ENCODE measurements at places on chromosomes 5 and 9.
A peak's percentile ranks its signal among the peaks of the same experiment; 100 is the strongest.

GRCh38 chr5:94374336-94374735 is 244.1 kb downstream of the KIAA0825 start:
- no peak for DNase-seq

GRCh38 chr9:88923653-88924288 is 67.5 kb upstream of the S1PR3 start:
- no peak for DNase-seq

DNA sequence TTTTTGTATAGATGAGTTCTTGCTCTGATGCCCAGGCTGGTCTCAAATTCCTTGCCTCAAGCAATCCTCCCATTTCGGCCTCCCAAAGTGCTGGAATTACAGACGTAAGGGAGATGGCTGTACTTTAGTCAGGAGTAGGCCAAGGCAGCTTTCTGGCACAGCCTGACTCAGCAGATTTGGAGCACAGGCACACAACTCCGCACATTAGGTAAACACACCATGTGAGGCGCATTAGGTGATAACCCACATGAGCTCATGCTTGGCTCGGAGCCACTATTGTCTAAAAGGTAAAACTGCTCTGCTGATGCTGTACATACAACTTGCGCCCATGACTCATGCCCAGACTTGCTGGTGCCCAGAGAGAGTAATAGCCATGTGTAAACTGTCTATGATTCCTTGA is 1157.9 kb downstream of the TAF11L14 start:
- DNase-seq = peak; percentile 35

DNA sequence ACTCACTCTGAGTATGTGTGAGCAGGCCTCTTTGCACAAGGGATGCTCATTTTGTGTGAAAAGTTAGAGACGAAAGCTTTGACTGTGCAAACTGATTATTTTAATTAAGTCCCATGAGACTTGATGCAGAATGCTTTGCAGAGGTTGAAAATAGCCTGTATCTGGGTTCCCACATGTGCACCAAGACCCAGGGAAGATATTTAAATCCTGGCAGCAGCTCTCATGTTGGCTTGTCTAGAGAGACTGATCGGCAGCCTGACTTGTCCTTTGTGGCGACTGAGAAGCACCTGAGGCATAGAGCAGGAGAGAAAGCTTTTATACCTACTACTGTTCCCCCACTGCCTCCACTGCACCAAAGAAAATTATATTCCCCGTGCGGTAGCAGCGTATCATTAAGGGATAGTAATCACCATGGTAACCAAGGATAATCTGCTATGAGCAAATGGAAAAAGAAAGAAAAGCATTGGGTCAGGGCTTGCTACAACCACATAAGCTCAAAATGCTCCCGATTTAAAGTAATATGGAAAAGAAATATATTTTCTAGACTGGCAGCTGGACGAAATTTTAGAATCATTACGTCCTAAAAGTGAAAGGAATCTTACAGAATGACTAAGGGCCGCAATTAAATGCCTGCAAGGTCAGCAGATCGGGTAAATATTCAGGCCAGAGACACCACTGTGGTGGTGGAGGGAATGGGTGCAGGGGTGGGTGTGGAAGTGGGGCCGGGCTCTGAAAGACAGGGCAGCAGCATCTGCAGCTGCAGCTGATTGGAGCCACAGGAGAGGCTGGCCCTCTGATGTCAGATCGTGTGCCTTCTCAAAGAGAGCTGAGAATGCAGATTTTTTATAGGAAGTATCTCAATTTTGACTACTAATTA is 135.3 kb upstream of the EPB41L4A start:
- DNase-seq = no peak

- no peak for DNase-seq
These were observed 22.4 kb downstream of the GNAQ start for GRCh38 chr9:78009186-78009585.

DNA sequence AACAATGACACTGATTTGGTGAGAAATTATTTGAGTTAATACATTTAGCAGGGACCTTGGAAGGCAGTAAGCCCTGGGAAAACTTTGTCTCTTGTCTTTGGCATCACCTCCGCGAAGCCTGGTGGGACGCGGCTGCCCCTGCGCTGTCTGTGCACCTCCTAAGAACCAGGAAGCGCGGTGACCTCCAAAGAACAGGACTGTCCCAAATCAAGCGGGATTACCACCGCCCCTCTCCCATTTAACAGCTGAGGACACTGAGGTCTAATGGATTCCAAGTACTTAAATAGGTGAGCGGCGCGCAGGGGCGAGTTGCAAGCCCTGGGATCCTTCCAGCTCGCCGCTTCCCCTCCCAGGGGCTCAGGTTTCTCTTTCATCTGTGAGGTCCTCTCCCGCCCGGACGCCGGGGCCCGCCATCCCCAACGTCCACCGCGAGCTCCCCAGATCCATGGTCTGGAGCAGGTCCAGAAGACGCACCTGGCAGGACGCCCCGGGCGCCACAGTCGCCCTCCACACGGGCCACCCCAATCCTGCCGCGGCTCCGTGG is 432 bp downstream of the STARD4 start:
- no peak for DNase-seq

DNA sequence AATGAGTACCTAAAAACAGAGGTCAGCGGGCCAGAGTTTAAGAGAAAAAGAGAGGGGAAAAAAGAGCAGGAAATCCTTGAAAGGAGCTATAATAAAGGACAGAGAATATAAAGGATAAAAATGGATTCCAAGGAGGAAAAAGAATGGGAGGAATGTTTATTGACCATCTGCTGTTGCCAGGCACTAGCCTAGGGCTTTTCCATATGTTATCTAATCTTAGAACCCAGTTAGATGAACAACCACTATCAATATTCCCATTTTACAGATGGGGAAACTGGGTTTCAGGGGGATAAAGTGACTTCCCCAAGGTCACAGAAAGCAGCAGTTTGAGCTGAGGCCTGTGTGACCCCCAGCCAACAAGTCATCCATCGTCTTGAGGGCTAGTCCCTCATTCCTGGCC is 232.5 kb downstream of the NR3C1 start:
- DNase-seq = no peak

DNA sequence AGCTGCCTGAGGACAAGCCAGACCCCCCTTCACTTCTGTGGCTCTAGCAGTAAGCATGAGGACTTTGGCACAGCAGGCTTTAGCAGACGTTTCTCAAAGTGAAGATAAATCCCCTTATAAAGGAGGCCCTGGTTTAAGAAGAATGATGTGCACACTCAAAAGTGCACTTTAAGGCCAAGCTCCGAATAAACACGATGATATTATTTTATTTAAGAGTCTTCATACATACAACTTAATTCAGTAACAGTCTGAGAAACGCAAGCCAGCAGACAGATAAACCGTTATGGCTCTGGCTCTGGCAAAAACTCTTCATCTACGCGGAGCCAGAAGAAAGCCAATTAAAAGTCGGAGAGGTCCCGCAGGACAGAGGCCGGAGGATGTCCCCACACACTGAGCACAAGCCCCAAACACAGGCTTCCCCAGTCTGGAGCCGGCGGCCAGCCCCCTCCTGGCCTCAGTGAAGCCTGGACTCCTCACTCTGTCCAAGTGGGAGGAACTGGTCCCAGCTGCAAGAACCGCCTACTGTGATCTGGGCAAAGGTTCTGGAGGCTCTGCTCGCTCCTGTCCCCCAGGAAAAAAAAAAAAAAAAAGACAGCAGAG is 44.6 kb downstream of the ADAMTS2 start:
- DNase-seq = no peak

GRCh38 chr5:36152324-36153297 is 700 bp downstream of the SKP2 start:
- DNase-seq = peak; percentile 46

DNA sequence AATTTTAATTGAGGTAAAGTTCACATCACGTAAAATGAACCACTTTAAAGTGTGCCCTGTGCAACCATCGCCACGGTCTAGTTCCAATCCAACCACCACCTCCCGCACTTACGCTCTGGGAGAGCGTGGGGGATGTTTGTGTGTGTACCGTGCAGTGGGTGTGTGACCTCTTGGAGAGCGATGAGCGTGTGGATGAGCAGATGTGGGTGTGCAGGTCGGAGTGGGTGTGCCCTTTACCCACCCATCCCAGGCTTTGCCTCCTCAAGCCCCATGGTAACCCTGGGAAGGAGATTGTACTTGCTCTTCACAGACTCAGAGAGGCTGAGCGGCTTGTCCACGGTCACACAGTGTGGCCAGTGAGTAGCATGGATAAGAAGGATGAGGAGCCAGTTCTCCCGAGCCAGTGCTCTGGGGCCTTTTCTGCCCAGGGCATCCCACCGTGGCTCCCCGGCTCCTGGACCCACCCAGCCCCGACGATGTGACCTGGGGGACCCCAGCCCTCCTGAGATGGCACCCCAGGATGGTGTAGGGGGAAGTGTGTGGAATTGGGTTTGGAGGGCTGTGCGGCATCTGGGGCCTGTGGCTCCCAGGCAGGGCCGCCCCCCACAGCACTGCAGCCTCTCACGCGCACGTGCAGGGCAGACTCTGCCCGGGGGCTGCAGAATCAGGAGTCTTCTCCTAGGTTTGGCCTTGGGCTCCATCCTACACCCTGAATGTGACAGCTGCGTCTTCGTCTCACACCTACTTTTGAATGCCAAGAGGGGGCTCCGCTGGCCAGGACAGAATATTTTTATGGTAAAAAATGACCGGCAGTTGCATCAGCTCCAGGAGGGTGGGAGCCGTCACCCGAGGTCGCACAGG is 13.6 kb downstream of the LHX3 start:
- peak; percentile 43 for DNase-seq

DNA sequence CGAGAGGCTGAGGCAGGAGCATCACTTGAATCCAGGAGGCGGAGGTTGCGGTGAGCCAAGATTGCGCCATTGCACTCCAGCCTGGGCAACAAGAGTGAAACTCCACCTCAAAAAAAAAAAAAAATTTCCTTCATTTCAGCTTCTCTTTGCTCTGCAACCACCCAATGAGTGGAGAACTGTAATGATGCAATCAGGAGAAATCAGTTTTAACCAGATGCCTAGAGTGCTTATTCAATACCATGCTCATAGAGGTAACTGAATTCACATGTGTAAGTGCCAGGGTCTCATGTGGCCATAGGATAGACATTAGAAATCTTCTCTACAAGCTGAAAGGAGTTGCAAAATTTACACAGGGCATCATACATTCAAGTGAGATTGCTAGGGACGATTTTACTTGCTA is 70.6 kb downstream of the HMHB1 start:
- DNase-seq = no peak

- DNase-seq = no peak
These were observed 154.8 kb upstream of the LHFPL2 start for GRCh38 chr5:78803353-78803752.

- no peak for DNase-seq
These were observed 373 bp downstream of the FBXW5 start for GRCh38 chr9:136944212-136944518.

GRCh38 chr5:63323926-63324325 is 638.3 kb downstream of the HTR1A start:
- no peak for DNase-seq

DNA sequence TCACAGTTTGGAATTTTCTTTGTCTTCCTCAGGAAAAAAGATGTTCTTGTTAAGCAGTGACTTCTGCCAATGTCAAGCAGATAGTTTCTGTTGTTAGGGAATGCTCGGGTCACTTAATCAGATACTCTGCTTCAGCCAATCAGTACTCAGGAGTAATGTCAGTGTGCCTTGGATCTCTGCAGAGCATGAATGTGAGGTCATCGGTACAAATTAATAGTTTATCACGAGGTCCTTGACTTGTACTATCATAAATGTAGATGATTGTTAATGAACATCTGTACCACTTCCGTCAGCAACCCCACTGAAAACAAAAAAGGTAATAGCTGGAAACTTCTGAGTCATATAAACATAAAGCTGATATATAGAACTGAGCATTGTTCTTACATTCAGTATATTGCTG is 73.6 kb downstream of the FBXL7 start:
- no peak for DNase-seq

- DNase-seq = no peak
These were observed 82.3 kb downstream of the MACIR start for GRCh38 chr5:103340717-103341388.

GRCh38 chr9:37566716-37567115 is 9.5 kb downstream of the FBXO10 start:
- DNase-seq = no peak

DNA sequence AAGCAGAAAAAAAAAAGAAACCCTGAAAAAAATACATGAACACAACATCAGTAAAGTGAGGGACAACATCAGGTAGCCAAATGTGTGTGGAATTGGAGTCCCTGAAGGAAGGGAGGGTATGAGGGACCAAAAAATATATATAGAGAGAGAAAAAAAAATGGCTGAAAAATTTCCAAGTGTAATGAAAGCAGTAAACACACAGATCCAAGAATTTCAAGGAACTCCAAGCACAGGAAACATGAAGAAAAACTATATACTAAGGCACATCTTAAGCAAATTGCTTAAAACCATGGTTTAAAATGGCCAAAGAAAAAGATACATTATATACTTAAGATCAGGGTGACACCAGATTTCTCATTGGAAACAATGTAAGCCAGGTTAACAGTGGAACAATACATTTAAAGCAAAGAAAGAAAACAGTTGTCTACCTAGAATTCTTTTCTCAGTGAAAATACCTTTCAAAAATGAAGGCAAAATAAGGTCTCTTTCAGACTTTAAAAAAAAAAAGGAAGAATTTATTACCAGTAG is 24.4 kb upstream of the ABL1 start:
- no peak for DNase-seq

DNA sequence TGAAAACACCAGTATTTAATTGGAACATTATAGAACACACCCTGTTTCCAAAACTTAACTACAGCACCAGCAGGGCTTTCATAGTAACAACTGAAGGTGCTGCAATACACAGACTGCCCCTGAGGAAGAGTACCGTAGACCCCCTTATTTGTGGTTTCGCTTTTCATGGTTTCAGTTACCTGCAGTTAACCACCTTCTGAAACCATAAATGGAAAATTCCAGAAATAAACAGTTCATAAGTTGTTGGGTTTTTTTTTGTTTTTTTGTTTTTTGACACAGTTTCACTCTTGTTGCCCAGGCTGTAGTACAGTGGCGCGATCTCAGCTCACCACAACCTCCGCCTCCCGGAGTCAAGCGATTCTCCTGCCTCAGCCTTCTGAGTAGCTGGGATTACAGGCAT is 9.5 kb upstream of the GLDC start:
- DNase-seq = no peak

GRCh38 chr9:133144904-133145851 is 18.5 kb downstream of the GBGT1 start:
- DNase-seq = no peak

DNA sequence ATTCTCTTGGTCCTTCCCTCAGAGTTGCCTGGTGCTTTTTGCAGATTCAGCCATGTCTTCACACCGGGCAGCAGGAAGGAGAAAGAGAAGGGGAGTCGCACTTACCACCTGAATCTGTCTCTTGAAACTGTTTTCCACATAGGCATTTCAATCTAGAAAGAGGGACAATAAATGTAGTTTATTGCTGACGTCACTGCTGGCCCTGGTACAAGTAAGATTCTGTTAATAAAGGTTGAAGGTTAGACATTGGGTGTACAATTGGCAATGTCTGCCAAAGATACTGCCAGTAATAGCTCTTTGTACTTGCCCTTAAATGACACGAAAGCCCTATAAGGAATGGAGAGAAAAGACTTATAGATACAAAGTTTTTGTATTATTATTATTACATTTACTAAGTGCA is 72.8 kb downstream of the MEGF10 start:
- no peak for DNase-seq

Data from SJCRH30 (cell line).